Sigmoid colon (tissue), 7 donors: ENCODE measurements at places on chromosomes 13 and 19. TPM values are rescaled to one million over a fixed set of nuclear protein-coding genes. Genes with fewer than 3 reads are reported as not detected.

DNA sequence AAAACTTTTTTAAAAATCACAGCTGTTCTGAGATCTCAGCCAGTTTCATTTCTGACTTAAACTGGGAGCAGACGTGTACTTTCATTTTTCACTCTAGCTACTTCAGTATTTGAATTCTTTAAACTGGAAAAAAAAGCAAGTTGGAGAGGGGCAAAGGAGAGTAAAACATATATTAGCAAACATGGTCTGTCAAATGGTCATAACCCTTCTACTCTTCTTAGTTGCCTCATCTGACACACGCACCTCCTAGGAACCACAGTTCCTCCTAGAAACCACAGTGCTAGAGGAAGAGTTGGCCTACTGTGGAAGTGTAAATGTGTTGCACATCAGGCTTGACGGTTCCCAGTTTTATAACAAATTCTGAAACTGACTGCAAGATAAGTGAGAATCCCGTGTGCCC, 47.2 kb downstream of the TM9SF2 start:
- H3K4me1 ChIP-seq = no peaks in the 10 kb centered on the region
- H3K36me3 ChIP-seq = peaks cover 95% of the 10 kb centered on the region
- H3K4me3 ChIP-seq = no peak overlapping the region
- H3K27me3 ChIP-seq = no peaks in the 10 kb centered on the region
- no peak overlapping the region for H3K27ac ChIP-seq

- no peak for DNase-seq
- no peak overlapping the region for H3K4me3 ChIP-seq
- no peak overlapping the region for H3K27ac ChIP-seq
- no peaks in the 10 kb centered on the region for H3K27me3 ChIP-seq
- H3K4me1 ChIP-seq = no peaks in the 10 kb centered on the region
Measured at GRCh38 chr19:31470952-31471351, 121.7 kb upstream of the TSHZ3 start.

The OR7A5 gene
- not detected for total RNA-seq

The ZNF610 gene
- 2.5 TPM for total RNA-seq
